ENCODE measurements at places on chromosomes 12 and 14.

GRCh38 chr14:89474464-89474863 is 57.4 kb upstream of the FOXN3 start:
- no peak for DNase-seq
- no peak overlapping the region for H3K27ac ChIP-seq
- H3K27me3 ChIP-seq: no peaks in the 10 kb centered on the region
- peaks cover 7% of the 10 kb centered on the region for H3K4me1 ChIP-seq
- peaks cover 2% of the 10 kb centered on the region for H3K36me3 ChIP-seq

GRCh38 chr12:86551146-86551571 is 295.0 kb upstream of the MGAT4C start:
- no peak for DNase-seq
- H3K36me3 ChIP-seq: no peaks in the 10 kb centered on the region

DNA sequence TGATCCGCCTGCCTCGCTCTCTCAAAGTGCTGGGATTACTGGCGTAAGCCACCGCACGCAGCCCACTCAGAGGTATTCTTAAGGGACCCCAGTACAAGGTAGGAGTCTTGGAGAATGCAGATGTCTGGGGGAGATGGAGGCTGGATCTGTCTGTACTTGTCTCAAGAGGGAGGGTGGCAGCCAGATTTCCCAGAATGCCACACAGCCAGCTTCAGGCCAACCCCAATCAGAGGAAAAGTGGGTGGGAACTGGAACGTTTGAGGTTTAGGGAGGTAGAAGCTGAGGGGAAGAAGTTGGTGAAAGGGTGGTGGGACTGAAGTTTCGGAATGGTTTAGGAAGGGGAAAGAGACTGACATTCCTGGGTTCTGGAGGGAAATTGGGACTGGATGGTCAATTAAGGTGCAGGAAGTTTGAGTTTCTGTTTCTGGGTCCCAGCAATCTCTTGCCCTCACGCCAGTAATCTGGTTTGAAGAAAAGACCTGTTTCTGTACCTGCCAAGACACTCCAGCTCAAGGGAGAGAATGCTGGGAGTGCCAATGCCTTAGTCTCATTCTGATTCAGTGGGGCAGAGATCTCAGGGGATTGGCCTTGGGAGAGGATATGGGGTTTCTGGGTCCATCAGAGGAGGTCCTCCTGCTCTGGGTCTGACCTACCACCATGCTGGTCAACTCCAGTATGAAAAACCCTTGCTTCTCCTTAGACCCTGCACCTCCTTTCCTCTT is 8.1 kb upstream of the ZNF385A start:
- H3K27ac ChIP-seq: no peak overlapping the region
- H3K27me3 ChIP-seq: no peaks in the 10 kb centered on the region
- H3K4me1 ChIP-seq: no peaks in the 10 kb centered on the region
- no peak overlapping the region for H3K4me3 ChIP-seq

- peaks cover 13% of the 10 kb centered on the region for H3K4me1 ChIP-seq
- peak overlapping the region; percentile 95 for H3K27ac ChIP-seq
- peak; percentile 63 for DNase-seq
- H3K4me3 ChIP-seq: peak overlapping the region; percentile 77
Measured at GRCh38 chr12:110741341-110742095, 1.2 kb downstream of the PPP1CC start.

DNA sequence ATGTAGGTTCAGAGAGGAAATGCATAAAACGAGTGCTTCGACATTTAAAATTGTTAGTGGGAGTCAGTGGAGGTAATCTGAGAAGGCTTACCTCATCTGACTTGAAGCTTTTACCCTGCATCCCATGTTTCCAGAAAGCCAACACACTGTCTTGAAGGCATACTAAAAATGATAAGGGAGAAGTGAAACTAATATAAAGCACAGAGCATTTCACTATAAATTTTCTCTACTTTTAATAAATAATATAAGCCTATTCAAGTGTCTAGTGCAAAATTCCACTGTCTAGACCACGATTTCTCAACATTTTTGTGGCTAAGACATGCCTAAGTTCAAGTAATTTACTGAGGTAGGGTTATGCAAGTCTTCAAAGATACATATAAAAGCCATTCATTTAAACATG is 29.1 kb upstream of the CDKL1 start:
- H3K27me3 ChIP-seq: no peaks in the 10 kb centered on the region
- no peak overlapping the region for H3K4me3 ChIP-seq

DNA sequence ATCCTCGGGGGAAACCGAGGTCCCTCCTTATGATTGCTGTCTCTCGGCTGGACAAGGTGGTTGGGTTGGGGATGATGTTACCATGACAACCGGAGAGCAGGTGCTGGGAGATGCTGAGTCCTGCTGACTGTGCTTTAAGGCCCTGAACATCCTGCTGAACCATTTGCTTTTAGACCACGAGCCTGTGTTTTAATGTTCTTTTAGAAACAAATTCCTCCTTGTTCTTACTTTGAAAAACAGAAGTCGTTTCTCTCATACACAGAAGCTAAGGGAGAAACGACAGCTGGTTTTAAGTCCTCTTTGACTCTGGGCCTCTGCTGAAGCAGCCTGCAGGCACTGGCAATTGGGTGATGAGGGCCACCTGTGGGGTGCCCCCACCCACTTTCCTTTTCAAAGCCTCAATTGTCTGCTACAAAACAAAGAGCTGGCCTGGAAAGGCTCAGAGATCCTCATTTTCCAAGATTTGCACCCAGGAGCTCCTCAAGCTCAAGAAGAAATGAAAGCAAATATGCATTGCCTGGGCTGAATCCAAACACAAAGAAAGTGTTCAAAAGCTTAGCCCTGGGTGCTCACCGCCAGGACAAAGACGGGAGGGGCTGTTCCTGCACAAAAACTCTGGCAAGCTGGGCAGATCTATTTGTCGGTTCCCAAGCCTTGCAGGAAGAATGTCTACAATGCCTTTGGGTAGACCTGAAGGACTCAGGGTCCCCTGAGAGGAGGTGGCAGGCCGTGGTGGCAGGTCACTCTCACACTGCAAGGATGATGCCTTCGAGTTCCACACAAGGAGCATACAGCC is 90.0 kb upstream of the CLMN start:
- H3K4me1 ChIP-seq: no peaks in the 10 kb centered on the region
- no peaks in the 10 kb centered on the region for H3K27me3 ChIP-seq
- no peak for DNase-seq
- no peak overlapping the region for H3K27ac ChIP-seq

DNA sequence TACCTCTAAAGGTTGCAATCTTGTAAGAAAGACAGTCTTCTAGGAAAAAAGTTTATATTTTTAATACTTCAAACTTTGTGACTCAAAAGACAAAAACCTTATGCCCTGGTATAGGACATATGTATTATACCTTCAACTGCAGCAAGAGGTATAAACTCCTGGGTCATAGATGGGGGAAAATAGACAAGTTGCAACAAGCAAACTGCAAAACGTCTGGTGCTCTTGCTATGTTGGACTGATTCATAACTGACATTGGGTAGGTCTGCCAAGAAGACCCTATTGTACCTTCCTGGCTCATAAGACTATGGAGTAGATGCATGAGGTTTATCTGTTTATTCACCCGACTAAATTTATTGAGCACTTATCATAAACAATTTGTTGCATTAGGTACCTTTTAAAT is 40.9 kb downstream of the BEST3 start:
- H3K27me3 ChIP-seq: no peaks in the 10 kb centered on the region
- H3K27ac ChIP-seq: no peak overlapping the region
- no peak for DNase-seq
- no peaks in the 10 kb centered on the region for H3K4me1 ChIP-seq
- no peaks in the 10 kb centered on the region for H3K36me3 ChIP-seq
- no peak overlapping the region for H3K4me3 ChIP-seq

DNA sequence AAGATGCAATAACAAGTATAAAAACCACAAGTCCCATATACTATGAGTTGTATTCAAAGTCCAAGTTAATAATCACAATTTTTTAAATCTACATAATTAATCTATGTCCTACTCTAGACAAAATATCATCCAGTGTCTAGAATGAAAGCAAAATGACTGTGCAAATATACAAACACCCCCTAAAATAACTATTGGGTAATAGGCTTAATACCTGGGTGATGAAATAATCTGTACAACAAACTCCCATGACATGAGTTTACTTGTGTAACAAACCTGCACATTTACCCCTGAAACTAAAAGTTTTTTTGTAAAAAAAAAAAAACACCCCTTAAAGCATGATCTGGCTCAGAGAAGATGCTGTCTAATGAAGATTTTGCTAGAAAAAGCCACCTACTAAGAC is 4.2 kb downstream of the TAS2R42 start:
- H3K27me3 ChIP-seq: no peaks in the 10 kb centered on the region
- no peaks in the 10 kb centered on the region for H3K4me1 ChIP-seq
- H3K27ac ChIP-seq: no peak overlapping the region
- no peaks in the 10 kb centered on the region for H3K36me3 ChIP-seq

GRCh38 chr14:70642303-70643235 is 853 bp downstream of the TTC9 start:
- no peak for DNase-seq
- H3K4me3 ChIP-seq: peak overlapping the region; percentile 90
- H3K27ac ChIP-seq: no peak overlapping the region
- no peaks in the 10 kb centered on the region for H3K27me3 ChIP-seq
- no peaks in the 10 kb centered on the region for H3K36me3 ChIP-seq

- H3K36me3 ChIP-seq: no peaks in the 10 kb centered on the region
- H3K4me3 ChIP-seq: no peak overlapping the region
- no peaks in the 10 kb centered on the region for H3K4me1 ChIP-seq
- no peak overlapping the region for H3K27ac ChIP-seq
- no peaks in the 10 kb centered on the region for H3K27me3 ChIP-seq
Measured at GRCh38 chr14:96145116-96145864, 59.3 kb upstream of the BDKRB2 start.

DNA sequence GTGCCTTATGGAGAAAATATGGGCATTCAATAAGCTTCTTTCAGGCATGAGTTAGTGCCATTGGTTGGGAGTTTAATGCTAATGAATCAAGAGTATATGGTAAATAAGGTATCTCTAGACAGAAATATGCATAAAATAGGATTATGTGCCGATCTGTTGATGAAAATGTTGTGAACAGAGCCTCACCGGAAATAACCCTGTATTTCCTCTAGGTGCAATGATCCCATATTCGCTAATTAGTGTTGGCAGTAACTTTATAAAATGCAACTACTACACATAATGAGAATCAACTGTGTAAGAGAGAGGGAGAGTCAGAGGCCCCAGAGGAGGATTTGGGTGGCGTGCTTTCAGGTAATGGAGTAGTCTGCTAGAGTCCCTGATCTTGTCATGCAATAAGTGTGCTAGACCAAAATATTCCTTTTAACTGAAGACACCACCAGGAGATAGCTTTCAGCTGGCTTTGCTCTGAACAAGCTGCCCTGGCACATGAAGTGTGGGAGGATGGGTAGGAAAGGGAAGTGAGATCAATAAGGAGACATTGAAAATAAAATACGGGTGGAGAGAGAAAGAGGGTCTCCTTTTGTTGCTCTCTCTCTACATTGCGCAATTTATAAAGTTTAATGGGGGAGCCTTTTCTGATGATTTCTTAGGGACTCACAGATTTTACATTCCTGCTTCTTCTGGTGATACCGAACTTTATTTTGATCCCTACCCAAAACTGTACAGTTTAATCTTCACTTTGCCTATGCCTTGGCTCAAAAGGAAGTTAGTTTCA is 68.6 kb upstream of the PLXNC1 start:
- no peak for DNase-seq
- H3K4me3 ChIP-seq: no peak overlapping the region
- H3K36me3 ChIP-seq: no peaks in the 10 kb centered on the region
- peaks cover 3% of the 10 kb centered on the region for H3K4me1 ChIP-seq
- no peak overlapping the region for H3K27ac ChIP-seq

GRCh38 chr12:91579516-91580263 is 397.1 kb upstream of the DCN start:
- H3K27me3 ChIP-seq: no peaks in the 10 kb centered on the region
- no peak for DNase-seq
- H3K36me3 ChIP-seq: no peaks in the 10 kb centered on the region

DNA sequence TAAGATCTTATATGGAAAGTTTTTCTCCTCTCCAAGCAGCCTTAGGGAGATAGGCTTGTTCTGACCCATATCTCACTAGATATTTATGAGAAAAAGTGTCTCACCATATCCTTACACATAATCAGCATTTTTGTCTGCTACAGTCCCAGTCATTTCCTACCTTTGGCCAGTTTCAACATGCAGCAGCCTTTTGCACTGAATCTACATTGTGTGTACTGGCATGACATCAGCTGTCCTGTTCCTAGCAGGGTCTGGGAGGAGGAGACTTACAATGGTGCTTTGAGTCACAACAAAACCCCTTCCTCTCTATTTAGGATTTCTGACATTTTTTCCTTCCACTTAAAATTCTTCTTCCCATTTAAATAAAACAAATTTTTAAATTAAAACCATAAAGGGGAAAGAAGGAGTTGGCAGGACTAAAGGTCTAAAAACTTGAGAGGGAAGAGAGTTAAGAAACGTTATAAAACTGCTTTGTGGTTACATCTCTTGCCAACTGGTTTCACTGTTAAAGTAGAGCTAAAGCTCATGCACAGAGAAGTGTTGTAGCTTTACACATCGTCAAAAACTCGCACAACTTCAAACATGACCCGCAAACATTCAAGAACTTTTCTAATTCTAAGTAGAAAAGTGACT is 53.3 kb upstream of the CERS5 start:
- no peak overlapping the region for H3K4me3 ChIP-seq
- peak overlapping the region; percentile 76 for H3K27ac ChIP-seq
- DNase-seq: peak; percentile 26

DNA sequence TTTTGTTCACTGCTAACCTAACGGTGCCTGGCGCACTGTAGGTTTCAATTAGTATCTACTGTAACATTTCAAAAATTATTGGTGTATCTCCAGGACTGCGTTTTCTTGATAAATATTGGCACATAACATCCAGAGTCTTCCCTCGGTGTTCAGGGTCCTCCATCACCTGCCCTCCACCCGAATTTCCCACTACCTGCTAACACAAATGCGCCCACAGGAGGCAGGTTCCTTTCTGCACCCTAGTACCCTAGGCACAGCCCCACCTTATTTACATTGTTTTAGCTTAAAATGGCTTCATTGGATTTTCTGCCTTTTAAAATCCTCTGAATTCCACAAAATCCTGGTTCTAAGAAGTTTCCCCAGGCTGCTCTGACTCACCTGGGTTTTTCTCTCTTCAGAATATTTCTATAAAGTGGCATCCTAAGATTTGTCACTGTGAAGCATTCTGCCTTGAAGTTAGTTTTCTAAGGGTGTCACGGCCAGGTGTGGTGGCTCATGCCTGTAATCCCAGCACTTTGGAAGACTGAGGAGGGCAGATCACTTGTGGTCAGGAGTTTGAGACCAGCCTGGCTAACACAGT is 38.6 kb downstream of the CPM start:
- H3K4me1 ChIP-seq: peaks cover 1% of the 10 kb centered on the region
- H3K4me3 ChIP-seq: no peak overlapping the region
- no peak overlapping the region for H3K27ac ChIP-seq
- H3K27me3 ChIP-seq: no peaks in the 10 kb centered on the region
- H3K36me3 ChIP-seq: no peaks in the 10 kb centered on the region
- no peak for DNase-seq

GRCh38 chr12:29082522-29082921 is 66.6 kb upstream of the FAR2 start:
- no peak overlapping the region for H3K4me3 ChIP-seq
- H3K27me3 ChIP-seq: no peaks in the 10 kb centered on the region
- DNase-seq: no peak

- H3K27me3 ChIP-seq: no peaks in the 10 kb centered on the region
- no peak for DNase-seq
- no peak overlapping the region for H3K4me3 ChIP-seq
- H3K27ac ChIP-seq: no peak overlapping the region
- H3K36me3 ChIP-seq: no peaks in the 10 kb centered on the region
Measured at GRCh38 chr12:27068863-27069262, 13.5 kb downstream of the C12orf71 start.
